Cerebellar nuclear complex (tissue), 1 donor: ENCODE measurements at places on chromosomes 13 and 19.

GRCh38 chr19:19207637-19208572, 3.9 kb upstream of the NCAN start:
- no peak for DNase-seq

DNA sequence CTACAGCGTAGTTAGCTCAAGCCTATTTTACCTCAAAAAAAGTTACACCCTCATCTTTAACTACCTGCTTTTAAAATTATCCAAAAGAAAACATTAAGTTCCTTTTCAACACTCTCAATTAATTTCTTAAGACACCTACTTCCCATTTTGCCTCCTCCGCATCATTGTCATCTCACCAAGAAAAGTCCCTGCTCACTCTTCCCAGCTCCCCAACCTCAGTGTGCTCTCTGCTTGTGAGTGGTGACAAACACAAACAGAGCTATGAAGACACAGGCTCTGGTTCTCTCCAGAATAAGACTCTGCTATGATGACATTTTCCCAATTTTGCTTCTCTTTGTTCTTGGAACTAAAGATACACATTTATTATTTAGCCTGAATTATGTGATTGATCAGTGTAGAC, 385.1 kb upstream of the HTR2A start:
- no peak for DNase-seq

GRCh38 chr13:111227405-111227804, 93.0 kb upstream of the TEX29 start:
- DNase-seq = no peak

- DNase-seq = no peak
These were observed 5.3 kb downstream of the SLITRK5 start for GRCh38 chr13:87676254-87677042.

DNA sequence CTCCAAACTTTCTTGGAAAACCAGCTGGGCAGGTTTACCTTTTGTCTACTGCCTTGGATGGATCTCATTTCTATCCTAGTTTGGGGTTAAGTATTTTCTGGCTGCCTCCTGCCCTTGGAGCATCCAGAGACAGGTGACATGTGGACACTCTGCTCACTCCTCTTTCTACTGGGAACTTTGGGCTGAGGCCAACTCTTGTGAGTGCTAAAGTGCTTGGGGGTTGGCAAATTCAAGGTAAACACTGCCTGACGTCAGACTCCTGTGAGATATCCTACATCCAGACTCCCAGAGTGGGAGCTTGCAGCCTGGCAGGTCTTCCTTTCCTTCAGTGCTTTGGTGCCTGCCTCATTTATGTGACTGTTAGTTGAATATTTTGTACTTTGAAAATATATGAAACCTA, 388.1 kb downstream of the KCNRG start:
- DNase-seq = no peak
